BJ (cell line): ENCODE measurements at places on chromosomes 12 and 14. TPM values are rescaled to one million over a fixed set of nuclear protein-coding genes. Genes with fewer than 3 reads are reported as not detected.

DNA sequence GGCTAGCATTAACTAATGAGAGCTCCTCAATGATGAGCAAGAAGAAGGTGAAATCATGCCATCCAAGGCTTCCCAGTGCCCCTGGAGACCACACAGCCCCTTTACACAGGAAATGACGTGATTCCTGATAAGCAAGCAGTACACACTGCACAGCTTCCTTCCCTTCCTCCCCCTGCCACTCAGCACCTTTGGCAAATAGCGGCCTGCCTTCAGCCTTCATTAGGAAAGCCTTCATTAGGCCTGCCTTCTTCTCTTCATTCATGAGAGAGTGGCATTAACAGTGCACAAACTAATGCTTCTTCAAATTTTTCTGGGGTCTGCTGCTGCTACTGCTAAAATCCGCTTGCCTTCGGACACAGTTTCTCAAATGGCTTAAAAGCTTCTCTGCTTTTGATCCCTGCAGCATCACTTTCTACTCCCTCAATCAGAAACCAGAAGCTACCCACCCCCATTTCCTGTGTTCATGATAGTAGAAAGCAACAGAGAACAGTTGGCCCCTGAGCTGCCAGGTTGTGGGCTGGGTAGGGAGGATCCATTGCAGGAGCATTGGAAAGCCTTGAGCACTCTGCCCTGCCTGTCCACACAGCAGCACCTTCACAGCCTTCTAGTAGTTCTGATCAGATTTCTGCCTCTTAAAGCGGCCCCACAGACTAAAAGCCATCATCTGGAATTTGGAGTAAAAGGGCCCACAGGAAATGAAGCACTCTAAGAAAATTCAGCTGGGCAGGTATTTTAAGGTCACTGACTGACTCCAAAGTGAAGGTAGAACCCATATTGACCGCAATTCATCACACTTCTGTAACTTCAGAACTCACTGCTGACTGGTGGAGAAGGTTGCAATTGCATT, 103.8 kb upstream of the ETV6 start:
- no peak for DNase-seq

- no peak for DNase-seq
Measured at GRCh38 chr14:77240336-77240915, 30.6 kb downstream of the NGB start.

- DNase-seq = no peak
Measured at GRCh38 chr14:63939006-63939270, 86.1 kb downstream of the SYNE2 start.

- no peak for DNase-seq
Measured at GRCh38 chr14:37844614-37845013, 249.2 kb downstream of the TTC6 start.

GRCh38 chr12:93612776-93613175, 40.3 kb downstream of the SOCS2 start:
- DNase-seq = no peak

- no peak for DNase-seq
Measured at GRCh38 chr12:129063600-129063999, 210.3 kb downstream of the GLT1D1 start.

- DNase-seq = no peak
Measured at GRCh38 chr14:22233377-22233776, 355.6 kb downstream of the DAD1 start.

- no peak for DNase-seq
Measured at GRCh38 chr12:96989916-96990315, 82.9 kb downstream of the NEDD1 start.

- DNase-seq = no peak
Measured at GRCh38 chr12:111154147-111154834, 214.6 kb downstream of the PHETA1 start.

DNA sequence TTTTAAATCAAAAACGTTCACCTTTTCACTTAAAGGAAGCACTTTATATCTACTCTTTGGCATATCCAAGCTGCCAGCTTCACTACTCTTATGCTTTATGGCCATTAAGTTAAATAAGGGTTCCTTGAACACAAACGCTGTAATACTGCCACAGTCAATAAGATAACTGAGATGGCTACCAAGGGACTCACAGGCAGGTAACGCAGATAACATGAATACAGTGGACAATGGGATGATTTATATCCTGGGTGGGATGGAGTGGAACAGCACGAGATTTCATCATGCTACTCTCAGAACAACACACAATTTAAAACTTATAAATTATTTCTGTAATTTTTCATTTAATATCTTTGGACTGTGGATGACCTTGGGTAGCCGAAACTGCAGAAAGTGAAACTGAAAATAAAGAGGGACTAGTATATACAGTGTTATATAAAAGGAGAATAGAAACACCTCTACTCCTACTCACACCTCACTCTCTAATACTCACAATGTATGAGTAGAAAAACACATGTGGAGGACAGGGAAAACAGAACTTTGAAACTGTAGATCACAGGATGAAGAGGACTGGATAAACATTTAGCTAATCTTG, 367.3 kb downstream of the C12orf50 start:
- no peak for DNase-seq

- no peak for DNase-seq
Measured at GRCh38 chr12:132084621-132085290, 59.4 kb downstream of the DDX51 start.

- no peak for DNase-seq
Measured at GRCh38 chr14:103811189-103811588, 36.2 kb downstream of the PPP1R13B start.

GRCh38 chr12:92668739-92669138, 34.0 kb upstream of the PLEKHG7 start:
- no peak for DNase-seq

GRCh38 chr14:101760138-101761011, 1.1 kb upstream of the PPP2R5C start:
- peak; percentile 85 for DNase-seq

DNA sequence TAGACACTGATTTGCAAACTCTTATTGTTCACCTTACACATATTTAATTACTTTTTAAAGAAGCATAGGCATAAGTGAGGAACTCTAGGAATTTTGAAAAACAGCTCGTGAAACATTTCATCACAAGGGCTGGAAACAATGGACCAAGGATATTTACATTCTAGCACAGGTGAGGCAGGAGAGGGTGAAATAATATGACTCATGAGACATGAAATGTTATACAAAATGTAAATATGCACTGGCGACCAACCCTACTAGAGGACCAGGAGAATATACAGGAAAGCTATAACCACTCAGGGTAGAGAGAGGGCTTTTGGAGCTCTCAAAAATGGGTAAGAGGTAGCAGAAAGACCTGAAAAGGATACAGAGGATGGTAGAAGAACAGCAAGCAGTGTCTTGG, 115.3 kb downstream of the PTGER2 start:
- no peak for DNase-seq

DNA sequence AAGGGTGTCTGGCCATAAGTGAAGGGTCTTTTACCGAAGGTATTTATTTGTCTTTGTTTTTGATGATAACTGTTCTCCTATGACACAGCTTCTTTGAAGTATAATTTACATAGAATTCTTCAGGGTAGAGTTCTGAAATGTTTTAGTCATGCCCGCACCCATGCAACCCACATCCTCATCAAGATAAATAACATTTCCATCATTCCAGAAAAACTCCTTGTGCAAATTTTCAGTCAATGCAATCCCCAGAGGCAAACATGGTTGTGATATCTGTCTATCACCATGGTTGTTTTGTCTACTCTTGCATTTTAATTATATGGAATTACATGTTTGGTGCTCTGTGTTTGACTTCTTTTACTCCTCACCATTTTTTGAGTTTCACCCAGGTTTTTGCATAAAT, 837.8 kb downstream of the AACS start:
- DNase-seq = no peak

DNA sequence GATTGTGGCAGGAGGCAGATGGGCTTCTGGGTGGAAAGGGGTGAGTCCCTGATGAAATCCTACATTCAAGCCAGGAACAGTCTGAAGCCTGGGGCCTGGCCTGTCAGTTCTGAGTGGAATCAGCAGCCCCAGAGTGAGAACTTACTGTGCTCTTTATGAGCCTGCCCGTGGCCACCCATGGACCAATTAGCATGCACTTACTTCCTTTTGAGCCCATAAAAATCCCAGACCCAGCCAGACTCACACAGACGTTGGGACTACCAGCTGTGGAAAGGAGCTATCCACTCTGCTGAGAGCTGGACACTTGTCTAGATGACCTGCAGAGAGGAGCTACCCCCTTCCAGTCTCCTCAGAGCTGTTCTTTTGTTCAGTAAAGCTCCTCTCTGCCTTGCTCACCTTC, 104.5 kb downstream of the MNAT1 start:
- no peak for DNase-seq

- no peak for DNase-seq
Measured at GRCh38 chr12:77352946-77353345, 287.6 kb upstream of the E2F7 start.

GRCh38 chr14:50407111-50407812, 10.6 kb upstream of the CDKL1 start:
- DNase-seq = no peak

DNA sequence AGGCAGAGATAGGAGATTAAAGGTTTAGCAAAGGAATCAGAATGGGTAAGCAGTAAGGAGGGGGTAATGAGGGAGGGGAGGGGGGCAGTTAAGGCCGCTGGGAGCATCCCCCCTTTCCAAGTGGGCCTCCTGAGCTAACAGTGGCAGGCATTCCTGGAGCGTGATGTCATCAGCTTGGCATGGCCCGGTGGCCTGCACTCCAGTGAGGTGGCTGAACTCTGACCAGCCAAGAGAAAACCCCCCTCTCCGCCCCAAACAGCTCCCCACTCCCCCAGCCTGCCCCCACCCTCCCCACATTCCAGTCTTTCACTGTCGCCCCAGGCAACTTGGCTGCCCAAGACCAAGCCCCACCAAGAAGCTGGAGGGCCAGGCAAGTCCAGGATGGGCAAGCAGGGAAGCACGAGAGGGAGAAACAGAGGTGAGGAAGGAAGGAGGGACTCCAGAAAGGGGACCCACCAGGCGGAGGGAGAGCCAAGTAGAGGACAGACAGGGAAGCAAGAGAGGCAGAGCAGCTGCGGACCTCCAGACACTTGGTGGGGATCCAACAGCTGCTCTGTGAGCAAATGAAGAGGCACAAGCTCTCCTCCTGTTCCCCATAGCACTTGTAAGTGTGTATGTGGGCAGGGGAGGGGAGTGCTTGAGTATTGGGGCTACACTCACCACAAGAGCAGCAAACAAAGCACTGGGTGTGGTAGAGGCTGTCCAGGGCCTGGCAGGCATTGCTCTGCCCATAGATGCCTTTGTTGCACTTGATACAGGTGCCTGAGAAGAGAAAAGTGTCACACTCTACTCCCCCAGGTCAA, 4.5 kb downstream of the AJUBA start:
- no peak for DNase-seq

GRCh38 chr12:130179621-130180020, 17.4 kb downstream of the FZD10 start:
- DNase-seq = no peak

DNA sequence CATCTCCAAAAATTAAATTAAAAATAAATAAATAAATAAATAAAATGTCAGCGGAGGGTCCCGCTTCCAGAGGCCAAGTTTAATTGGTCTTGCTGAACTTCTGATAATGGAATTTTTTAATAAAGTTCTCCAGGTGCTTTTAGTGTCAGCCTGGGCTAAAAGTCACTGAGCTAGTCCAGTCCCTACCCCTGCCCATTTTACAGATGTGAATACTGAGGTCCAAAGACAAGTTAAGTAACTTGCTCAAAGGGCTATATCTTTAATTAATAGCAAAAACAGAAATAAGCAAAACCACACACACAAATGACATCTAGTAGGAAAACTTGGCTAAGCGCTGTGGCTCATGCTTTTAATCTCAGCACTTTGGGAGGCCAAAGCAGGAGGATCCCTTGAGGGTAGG, 5.6 kb upstream of the RFC5 start:
- no peak for DNase-seq

GRCh38 chr12:123813349-123813748, 51.2 kb downstream of the DNAH10 start:
- DNase-seq = no peak

- no peak for DNase-seq
Measured at GRCh38 chr14:53470351-53471043, 317.4 kb upstream of the DDHD1 start.

GRCh38 chr12:128771681-128772080, 52.1 kb downstream of the SLC15A4 start:
- no peak for DNase-seq

DNA sequence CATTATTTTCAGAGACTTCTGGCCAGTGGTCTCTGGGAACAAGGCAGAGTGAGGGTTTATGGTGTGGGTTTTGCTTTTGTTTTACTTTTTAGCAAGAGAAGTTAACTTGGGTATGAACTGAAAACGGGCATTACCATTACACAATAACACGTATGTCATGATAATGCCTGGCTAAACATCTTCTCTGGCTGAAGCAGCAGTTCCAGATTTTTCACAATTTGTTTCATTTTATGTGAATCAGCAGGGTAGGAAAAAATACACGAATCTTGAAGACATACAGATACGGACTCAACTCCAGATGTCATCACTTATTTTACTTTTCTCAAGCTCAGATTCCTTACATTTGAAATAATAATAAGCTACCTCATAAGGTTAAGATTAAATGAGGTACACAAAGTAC, 2.5 kb upstream of the PCNX4 start:
- DNase-seq = no peak

- DNase-seq = no peak
Measured at GRCh38 chr12:26246483-26247164, 51.3 kb downstream of the SSPN start.

DNA sequence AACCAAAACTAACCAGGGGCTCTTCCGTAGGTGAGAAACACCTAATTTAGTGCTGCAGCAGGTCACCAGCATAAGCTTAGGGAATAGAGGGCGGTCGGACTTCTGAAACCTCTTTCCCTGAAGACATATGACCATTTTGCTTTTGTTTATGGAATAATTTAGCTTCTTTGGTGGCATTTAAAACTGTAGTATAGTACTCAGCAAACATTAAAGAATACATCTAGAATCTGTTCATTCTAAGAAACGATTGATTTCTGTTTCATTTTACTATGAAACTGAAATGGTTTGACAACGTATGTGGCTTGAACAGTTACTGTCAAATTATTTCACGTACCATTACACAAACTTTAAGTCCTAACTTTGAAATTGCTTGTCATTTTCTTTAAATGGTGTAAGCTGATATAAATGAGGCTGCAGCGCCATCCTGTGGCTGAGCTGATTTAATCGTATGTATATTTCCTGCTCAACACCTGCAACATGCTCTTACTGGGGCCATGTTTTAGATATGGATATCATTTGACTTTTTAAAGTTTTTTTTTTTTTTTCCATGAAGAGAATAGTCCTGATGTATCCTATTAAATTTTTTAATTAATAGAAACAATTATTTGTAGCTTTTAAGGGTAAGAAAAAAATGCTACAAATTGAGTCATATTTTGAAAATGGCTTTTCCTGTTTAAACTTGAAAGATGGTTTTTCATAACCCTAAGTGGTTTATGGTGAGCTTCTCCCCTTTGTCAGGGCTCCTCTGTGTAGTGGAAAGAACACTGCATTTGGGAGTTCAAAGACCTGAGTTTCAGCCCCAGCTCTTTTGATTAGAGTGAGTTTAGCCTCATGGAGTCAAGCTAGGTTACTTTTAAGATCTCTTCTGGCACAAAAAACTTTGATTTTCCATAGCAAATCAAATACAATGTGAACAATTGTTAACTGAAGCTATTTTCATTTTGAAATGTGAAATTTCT, 27.4 kb downstream of the CFAP54 start:
- peak; percentile 26 for DNase-seq

Gene RNASE13
- not detected in 2 replicates for polyA plus RNA-seq

Gene DDX23
- polyA plus RNA-seq = 54.5 and 59.4 TPM in 2 replicates

Gene KLHL33
- polyA plus RNA-seq = 0.12 and 0.22 TPM in 2 replicates

Gene CRY1
- polyA plus RNA-seq = 6.9 and 10.9 TPM in 2 replicates

Gene BRMS1L
- 2.5 and 6.4 TPM in 2 replicates for polyA plus RNA-seq

Gene SLC5A8
- polyA plus RNA-seq = not detected in 2 replicates

Gene HAL
- polyA plus RNA-seq = 0.12 and 0.15 TPM in 2 replicates

Gene TAS2R13
- 0.10 TPM in 1 of 2 replicates, not detected in the other for polyA plus RNA-seq

Gene CLEC4D
- not detected in 2 replicates for polyA plus RNA-seq

Gene KHNYN
- polyA plus RNA-seq = 18.9 and 19.7 TPM in 2 replicates

Gene CAPZA3
- polyA plus RNA-seq = not detected in 2 replicates

Gene PLEKHG7
- not detected in 2 replicates for polyA plus RNA-seq

Gene PIP4K2C
- 24.3 and 30.1 TPM in 2 replicates for polyA plus RNA-seq
